ENCODE measurements at places on chromosomes 6 and 20.

DNA sequence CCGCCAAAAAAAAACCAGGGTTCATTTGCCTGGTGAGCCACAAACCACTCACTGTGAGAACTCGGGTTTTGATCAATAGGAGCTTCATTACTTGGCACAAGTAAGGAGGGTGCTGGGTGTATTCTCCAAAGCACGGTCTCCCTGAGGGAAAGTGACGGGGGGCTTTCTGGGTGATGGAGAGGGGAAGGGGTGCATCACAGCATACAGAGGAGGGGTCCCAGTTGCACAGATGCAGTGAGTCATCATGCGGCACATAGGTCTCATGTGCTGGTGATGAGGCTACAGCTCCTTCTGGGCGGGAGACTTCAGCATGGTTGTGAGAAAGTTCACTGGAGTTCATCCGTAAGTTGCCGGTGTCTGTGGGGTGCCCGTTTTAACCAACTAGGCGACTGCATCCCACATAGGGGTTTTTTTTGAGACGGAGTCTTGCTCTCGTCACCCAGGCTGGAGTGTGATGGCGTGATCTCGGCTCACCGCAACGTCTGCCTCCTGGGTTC is 36.2 kb downstream of the SUN5 start:
- DNase-seq: no peak
- no peaks in the 10 kb centered on the region for H3K36me3 ChIP-seq
- H3K4me1 ChIP-seq: no peaks in the 10 kb centered on the region
- no peak overlapping the region for H3K27ac ChIP-seq
- H3K4me3 ChIP-seq: no peak overlapping the region

- no peak overlapping the region for H3K27ac ChIP-seq
- H3K27me3 ChIP-seq: no peaks in the 10 kb centered on the region
- DNase-seq: no peak
- H3K36me3 ChIP-seq: no peaks in the 10 kb centered on the region
- H3K4me1 ChIP-seq: no peaks in the 10 kb centered on the region
- H3K4me3 ChIP-seq: no peak overlapping the region
These were observed 211.7 kb downstream of the TFAP2C start for GRCh38 chr20:56840716-56841261.

- no peak overlapping the region for H3K27ac ChIP-seq
- no peaks in the 10 kb centered on the region for H3K27me3 ChIP-seq
- no peaks in the 10 kb centered on the region for H3K36me3 ChIP-seq
- H3K4me3 ChIP-seq: no peak overlapping the region
- no peak for DNase-seq
- peaks cover 8% of the 10 kb centered on the region for H3K4me1 ChIP-seq
These were observed 154.6 kb downstream of the SOBP start for GRCh38 chr6:107644513-107644912.

DNA sequence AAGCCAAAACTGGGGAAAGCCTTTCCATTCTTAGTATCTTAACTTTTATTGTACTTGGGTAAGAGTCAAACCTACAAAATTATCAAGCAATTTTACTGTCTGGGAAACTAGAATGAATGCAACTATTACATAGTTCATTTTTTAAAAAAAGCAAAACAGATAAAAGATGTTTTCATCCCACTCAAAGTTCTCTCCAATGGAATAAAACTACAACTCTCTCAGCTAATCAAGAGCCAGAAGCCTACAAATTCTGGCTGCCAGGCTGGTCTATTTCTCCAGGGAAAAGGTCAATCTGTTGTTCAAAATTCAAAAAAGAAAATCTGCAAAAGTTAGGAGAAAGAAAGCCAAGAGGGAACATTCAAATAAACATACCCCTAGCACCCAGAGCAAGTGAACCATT is 56.2 kb downstream of the COL12A1 start:
- no peak for DNase-seq
- H3K27ac ChIP-seq: no peak overlapping the region
- H3K4me3 ChIP-seq: no peak overlapping the region
- H3K36me3 ChIP-seq: no peaks in the 10 kb centered on the region

GRCh38 chr6:38234934-38235682 is 404.6 kb downstream of the BTBD9 start:
- H3K36me3 ChIP-seq: no peaks in the 10 kb centered on the region
- no peaks in the 10 kb centered on the region for H3K4me1 ChIP-seq
- no peak overlapping the region for H3K27ac ChIP-seq
- H3K27me3 ChIP-seq: no peaks in the 10 kb centered on the region
- DNase-seq: no peak

DNA sequence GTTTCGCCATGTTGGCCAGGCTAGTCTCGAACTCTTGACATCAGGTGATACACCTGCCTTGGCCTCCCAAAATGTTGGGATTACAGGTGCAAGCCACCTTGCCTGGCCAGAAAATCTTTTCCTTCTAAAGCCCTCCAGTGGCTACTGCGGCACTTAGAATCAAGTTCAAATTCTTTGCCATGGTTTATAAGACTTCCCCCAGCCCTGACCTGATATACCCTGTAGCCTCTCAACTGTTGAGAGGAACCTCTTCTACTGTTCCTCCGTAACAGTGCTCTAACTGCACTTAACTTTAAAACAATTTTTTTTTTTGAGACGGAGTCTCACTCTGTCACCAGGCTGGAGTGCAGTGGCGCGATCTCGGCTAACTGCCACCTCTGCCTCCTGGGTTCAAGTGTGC is 235.6 kb downstream of the BCAS1 start:
- H3K36me3 ChIP-seq: no peaks in the 10 kb centered on the region
- H3K27ac ChIP-seq: no peak overlapping the region
- peaks cover 15% of the 10 kb centered on the region for H3K4me1 ChIP-seq
- DNase-seq: no peak
- no peaks in the 10 kb centered on the region for H3K27me3 ChIP-seq
- no peak overlapping the region for H3K4me3 ChIP-seq

DNA sequence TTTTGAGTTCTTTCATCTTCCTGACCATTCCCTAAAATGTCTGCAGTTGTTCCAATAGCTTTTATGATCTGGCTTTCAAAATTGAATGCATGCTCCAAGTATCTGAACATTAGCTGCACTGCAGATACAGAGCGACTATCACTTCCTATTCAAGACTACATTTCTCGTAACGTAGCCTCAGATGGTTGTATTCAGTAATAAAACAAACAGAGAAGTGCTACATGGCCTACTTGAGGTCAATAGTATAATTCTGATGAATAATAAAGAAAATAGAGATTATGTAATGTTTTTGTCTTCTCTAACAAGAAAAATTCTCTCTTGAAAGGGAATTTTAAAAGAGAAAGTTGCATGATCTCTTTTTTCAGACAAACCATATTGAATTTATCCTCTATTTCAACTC is 333.9 kb upstream of the IRAK1BP1 start:
- H3K4me1 ChIP-seq: peaks cover 3% of the 10 kb centered on the region
- H3K27me3 ChIP-seq: no peaks in the 10 kb centered on the region
- DNase-seq: no peak
- peak overlapping the region; percentile 11 for H3K4me3 ChIP-seq
- H3K36me3 ChIP-seq: no peaks in the 10 kb centered on the region
- H3K27ac ChIP-seq: no peak overlapping the region

DNA sequence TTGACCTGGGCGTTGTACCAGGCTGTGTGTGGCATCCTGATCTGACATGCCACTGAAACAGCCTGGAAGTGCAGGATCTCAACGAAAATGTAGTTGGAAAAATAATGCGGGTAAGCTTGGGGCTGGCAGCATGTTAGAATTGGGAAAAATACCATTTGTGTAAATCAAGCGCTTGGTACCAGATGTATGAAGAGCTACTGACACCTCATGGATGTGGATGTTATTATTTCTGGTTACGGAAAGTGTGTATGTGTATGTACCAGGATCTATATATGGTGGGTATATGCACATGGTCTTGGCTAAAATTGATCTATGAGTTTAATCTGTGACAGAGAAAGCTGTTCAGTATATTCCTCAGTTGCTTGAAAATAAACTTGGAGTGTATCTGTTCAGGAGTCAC is 22.7 kb downstream of the HIVEP1 start:
- H3K36me3 ChIP-seq: no peaks in the 10 kb centered on the region
- H3K4me1 ChIP-seq: peaks cover 32% of the 10 kb centered on the region
- H3K27ac ChIP-seq: no peak overlapping the region
- DNase-seq: no peak

DNA sequence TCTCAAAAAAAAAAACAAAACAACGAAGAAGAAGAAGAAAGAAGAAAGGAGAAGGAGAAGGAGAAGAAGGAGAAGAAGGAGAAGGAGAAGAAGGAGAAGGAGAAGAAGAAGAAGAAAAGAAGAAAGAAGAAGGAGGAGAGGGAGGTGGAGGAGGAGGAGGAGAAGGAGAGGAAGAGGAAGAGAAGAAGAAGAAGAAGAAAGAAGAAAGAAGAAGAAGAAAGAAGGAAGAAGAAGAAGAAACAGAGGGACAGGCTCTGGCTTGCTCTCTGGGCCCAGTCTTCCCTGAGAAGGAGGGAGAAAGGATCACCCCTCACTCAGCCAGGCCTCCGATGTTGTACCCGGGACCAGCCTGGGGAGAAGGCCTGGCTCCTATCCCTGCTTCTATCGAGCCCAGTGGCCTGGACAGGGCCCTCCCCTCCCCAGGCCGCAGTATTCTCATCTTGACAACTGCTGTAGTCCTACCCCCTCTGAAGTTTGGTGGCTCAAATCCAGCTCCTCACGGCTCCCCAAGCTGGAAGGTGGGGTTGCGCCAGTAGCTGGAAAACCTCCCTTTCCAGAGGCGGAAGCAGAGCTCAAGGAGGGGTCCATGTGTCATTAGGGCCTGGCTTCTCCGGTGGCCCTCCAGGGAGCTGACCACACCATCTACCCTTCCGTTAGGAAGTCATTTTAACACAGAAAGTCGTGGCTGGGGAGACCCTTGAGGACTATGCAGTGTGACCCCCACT is 18.9 kb downstream of the C6orf132 start:
- H3K36me3 ChIP-seq: no peaks in the 10 kb centered on the region
- no peak overlapping the region for H3K4me3 ChIP-seq

GRCh38 chr20:7585126-7585679 is 355.1 kb downstream of the HAO1 start:
- DNase-seq: no peak
- H3K4me1 ChIP-seq: no peaks in the 10 kb centered on the region
- no peak overlapping the region for H3K27ac ChIP-seq
- no peaks in the 10 kb centered on the region for H3K27me3 ChIP-seq
- no peaks in the 10 kb centered on the region for H3K36me3 ChIP-seq
- no peak overlapping the region for H3K4me3 ChIP-seq

GRCh38 chr20:38885357-38885756 is 40.9 kb upstream of the FAM83D start:
- H3K27ac ChIP-seq: no peak overlapping the region
- no peaks in the 10 kb centered on the region for H3K27me3 ChIP-seq
- no peaks in the 10 kb centered on the region for H3K4me1 ChIP-seq
- no peak for DNase-seq

- no peak overlapping the region for H3K27ac ChIP-seq
- no peak overlapping the region for H3K4me3 ChIP-seq
- H3K27me3 ChIP-seq: no peaks in the 10 kb centered on the region
- no peaks in the 10 kb centered on the region for H3K36me3 ChIP-seq
- H3K4me1 ChIP-seq: no peaks in the 10 kb centered on the region
- DNase-seq: no peak
These were observed 383.7 kb upstream of the CDH4 start for GRCh38 chr20:60868316-60868891.

DNA sequence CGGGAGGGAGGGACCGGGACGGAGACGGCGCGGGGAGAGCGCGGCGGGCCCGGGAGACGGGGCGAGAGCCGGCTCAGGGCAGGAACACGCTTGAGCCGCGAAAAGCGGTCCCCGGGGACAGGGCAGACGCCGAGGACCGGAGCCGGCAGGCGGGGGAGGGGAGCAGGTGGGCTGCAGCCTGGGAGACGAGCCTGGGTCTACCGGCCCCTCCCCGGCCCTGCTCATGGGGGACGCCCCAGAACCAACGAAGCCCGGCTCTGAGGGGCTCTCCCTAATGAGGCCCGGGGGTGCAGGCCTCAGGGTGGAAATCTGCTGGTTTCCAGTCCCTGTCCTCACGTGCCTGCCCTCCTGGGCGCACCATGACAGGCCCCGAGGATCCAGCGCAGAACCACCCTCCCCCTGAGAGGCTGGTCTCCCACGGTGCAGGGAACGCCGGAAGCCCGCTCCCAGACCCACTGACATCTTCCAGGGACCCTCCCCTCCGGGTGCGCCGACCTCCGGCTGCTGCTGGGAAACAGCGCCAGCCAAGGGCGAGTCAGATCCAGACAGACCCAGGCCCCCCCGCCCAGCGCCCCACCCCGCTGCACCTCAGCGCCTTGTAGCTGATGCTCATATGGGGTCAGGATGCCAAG is 571 bp upstream of the EEF1A2 start:
- peaks cover 5% of the 10 kb centered on the region for H3K4me1 ChIP-seq
- peak overlapping the region; percentile 65 for H3K4me3 ChIP-seq
- no peak for DNase-seq
- H3K36me3 ChIP-seq: no peaks in the 10 kb centered on the region
- H3K27me3 ChIP-seq: no peaks in the 10 kb centered on the region
- no peak overlapping the region for H3K27ac ChIP-seq

- H3K27ac ChIP-seq: no peak overlapping the region
- no peaks in the 10 kb centered on the region for H3K27me3 ChIP-seq
- no peak for DNase-seq
- no peaks in the 10 kb centered on the region for H3K4me1 ChIP-seq
- peaks cover 17% of the 10 kb centered on the region for H3K36me3 ChIP-seq
- H3K4me3 ChIP-seq: no peak overlapping the region
These were observed 27.9 kb upstream of the ZBP1 start for GRCh38 chr20:57647933-57648785.

GRCh38 chr20:10758446-10758845 is 84.6 kb upstream of the JAG1 start:
- no peak overlapping the region for H3K27ac ChIP-seq
- no peak overlapping the region for H3K4me3 ChIP-seq
- H3K36me3 ChIP-seq: no peaks in the 10 kb centered on the region
- no peaks in the 10 kb centered on the region for H3K27me3 ChIP-seq
- peaks cover 56% of the 10 kb centered on the region for H3K4me1 ChIP-seq

DNA sequence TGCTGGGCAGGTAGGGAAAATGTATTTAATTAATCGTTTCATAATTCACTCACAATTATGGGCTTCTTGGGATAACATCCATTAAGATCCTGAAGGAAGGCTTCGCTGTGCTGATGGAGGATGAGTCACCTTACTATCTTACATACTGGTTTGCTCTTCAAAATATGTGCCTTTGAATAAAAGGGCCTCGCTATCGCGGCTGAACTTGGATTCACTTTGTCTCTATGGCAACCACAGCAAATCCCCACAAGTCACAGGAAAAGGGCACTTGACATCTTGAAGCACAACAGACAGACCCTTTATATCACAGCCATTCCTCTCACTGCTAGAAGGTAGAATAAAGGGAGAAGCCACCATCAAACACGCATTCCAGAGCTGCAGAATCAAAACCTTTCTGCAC is 141.3 kb upstream of the MYLIP start:
- H3K4me1 ChIP-seq: no peaks in the 10 kb centered on the region
- no peaks in the 10 kb centered on the region for H3K27me3 ChIP-seq
- no peak overlapping the region for H3K27ac ChIP-seq
- no peak for DNase-seq
- H3K4me3 ChIP-seq: no peak overlapping the region
